Activated T-helper 1 cell treated with anti-CD3 and anti-CD28 coated beads, Interleukin-2, amount 50 U/mL, for 16 hours (primary cell): ENCODE measurements at places on chromosomes 2 and 18.

DNA sequence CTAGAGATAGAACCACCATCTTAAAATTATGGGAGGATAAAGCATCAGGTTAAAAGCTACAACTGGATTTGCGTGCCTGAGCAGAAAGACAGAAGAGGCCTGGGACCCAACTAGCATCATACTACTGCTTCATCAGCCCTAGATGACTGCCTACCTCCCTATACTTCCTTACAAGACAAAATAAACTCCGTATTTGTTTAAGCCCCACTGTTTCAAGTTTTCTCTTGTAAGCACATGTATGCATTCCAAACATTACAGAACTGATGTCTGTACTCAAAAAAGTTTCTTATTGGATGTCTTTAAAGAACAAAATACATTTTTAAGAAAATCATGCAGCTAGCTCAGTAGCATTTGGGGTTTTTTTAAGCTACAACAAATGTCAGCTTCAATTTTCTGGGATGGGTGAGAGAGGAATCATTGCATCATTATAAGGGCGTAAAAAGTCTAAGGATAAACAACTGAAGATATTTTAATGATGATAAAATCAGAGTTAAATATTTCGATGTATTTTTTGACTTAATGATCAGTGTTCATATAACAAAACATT lies 213.1 kb downstream of the EXOC6B start:
- DNase-seq = no peak

DNA sequence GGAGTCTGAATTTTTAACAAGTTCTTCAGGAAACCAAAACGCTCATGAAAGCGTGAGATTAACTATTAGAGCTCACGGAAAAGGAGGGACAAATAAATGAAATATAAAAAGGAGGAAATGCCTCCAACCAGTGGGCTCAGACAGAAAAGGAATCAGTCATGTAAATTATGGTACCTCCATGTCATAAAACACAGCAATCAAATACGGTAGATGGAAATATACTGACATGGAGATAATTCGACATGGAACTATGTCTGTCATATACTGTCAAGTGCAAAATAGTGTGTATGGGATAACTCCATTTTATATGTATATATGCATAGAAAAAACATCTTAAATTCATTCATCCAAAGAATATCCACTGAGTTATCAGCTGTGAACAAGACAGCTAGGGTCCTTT lies 25.9 kb upstream of the CTLA4 start:
- no peak for DNase-seq

DNA sequence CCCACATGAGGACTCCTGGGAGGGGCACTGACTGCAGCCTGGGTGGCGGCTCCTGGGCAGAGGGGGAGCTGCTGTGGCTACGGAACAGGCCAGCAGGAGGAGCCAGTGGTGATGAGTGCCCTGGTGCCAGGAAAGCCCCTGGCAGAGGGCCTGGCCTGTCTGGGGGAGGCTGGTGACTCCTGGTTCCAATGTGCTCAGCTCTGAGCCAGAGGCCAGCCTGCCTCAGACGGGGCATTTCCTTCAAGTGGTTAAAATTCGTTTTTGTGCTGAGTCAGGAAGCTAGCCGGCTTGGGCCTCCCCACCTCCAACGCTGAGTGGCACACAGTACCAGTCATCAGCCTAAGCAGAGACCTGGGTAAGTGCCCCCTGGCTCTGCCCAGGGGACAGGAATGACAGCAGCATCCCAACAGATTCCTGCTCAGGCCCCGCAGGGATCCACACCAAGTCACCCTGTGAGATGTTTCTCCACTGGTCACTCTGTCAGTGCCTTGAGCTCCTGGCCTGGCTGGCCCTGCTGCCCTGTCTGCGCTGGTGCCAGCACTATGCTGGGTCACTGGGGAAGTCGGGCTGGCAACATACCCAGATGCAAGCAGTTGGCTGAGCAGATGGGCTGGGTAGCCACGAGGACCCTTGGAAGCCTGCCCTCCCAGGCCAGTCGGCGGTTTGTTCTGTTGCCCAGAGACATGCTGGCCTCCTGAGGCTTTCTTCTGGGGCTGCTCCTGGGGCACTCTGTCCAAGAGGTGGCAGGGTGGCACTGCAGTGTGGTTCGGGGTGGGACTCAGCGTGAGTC lies 7.1 kb upstream of the KLF11 start:
- DNase-seq = no peak

DNA sequence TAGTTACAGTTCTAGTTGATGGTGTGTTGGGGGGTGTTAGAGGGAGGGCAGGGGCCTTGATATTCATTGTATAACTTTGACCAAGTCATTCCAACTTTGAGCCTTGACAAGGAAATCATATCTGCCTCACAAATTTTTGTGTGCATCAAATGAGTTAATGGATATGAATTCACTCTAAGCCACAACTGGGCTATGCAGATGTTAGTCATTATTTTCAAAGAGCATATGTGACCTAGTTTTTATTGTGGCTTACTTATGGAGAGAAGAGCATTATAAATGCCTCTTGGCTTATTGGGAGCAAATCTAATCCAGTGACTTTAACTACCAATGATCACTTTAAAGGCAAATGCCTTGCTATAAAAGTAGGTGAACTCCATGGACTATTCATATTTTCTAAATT lies 250.2 kb downstream of the LPIN1 start:
- no peak for DNase-seq

GRCh38 chr2:128409326-128410034 lies 90.8 kb upstream of the HS6ST1 start:
- DNase-seq = no peak

DNA sequence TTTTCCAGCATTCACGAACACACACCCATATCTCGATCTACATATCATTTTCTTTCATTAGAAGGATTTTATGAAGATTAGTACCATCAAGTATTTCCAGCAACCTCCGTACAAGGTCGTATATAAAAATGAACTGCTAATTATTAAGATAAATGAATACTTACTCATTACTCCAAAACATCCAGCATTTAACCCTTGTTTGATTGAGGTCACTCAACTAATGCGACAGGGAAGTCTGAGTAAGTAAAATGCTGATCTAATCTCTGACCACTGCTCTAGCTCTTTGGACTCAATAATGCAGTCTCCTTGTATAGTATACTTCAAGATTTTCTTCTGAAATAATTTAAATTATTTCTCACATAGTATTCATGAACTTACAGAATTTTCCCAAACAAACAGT lies 2.0 kb downstream of the ABHD3 start:
- no peak for DNase-seq

DNA sequence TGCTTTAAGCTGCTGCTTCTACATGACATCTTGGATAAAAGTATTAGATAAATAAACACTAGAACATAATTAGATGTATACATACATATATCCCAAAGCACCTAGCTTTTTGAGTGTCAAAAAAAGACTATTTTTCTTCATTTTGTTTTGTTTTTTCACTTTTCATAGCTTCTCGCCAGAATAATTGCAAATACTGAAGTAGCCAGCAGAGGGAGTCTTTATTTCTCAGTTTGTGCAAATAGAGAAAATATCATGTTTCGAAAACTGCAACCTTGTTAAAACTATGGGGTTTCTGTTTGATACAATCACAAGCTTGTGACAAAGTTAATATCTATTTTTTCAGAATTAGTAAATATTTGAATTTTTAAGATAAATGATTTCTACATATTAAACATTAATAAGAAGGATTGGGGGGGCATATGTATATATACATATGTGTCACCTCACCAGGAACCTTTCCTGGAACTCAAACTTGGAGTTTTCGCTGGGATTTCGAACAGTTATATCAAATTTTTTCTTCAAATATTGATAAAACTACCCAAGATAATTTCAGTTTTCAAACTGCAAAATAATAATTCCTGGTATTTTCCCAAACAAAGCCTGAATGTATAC lies 61.0 kb downstream of the GRB14 start:
- DNase-seq = no peak

- no peak for DNase-seq
Observed at GRCh38 chr18:22742409-22742808, 190.7 kb upstream of the RBBP8 start.

DNA sequence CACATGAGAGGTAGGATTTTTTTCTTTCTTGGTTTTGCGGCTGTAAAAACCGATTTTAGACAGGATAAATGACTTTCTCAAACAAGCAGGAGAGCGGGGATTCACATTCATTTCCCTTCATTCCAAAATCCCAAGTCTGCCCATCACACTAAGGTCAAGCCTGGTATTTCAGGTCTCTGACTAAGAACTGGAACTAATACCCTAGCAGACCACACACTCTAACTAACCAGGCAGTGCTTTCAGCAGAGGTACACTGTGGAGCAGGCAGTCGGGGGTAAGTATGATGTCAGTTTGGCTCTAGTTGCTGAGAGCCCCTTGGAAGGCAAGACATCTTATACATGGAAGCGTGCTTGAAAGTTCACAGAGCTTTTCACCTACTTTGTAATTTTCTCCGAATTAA lies 128.1 kb upstream of the LHCGR start:
- no peak for DNase-seq

GRCh38 chr2:208256192-208256782 lies 1.4 kb upstream of the IDH1 start:
- DNase-seq = no peak

DNA sequence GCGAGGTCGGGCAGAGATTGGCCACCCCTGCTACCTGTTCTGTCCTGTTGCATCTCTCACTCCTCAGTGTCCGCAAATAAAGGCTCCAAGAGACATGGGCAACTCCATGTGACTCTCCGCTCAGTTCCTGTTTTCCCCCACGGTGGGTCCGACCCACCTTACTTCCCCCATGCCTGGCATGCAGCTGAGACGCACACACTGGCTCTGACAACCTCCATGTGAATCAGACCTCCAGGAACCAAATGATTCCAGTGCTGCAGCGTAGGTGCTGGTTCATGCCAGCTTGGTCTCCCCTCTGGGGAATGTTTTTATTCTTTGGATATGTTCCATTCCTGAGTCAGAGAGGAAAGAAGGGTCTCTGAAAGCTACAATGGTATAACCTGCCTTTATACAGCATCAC lies 221.5 kb downstream of the SH3RF3 start:
- no peak for DNase-seq

- no peak for DNase-seq
Observed at GRCh38 chr2:9535177-9535576, 20.5 kb downstream of the ADAM17 start.

DNA sequence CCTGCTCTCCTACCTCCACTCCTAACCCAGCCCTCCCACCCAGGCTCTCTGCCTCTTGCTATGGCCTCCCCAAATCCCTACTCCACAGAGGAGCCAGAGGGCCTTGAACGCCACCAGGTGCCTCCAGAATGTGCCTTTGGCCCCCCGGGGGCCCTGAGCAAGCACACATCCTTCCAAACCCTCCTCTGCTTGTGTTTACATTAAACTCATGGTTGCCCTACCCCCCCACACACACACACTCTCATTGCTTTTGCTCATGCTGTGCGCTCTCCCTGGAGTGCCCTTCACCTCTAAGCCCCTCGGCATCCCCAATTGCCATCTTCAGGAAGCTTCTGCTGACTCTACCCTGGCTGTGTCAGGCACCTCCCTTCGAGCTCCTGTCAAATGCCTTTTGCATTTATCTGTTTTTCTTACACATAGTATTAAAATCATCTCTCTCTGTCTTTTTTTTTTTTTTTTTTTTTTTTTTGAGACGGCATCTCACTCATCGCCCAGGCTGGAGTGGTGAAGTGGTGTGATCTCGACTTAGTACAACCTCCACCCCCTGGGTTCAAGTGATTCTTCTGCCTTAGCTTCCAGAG lies 16.3 kb upstream of the TET3 start:
- no peak for DNase-seq

DNA sequence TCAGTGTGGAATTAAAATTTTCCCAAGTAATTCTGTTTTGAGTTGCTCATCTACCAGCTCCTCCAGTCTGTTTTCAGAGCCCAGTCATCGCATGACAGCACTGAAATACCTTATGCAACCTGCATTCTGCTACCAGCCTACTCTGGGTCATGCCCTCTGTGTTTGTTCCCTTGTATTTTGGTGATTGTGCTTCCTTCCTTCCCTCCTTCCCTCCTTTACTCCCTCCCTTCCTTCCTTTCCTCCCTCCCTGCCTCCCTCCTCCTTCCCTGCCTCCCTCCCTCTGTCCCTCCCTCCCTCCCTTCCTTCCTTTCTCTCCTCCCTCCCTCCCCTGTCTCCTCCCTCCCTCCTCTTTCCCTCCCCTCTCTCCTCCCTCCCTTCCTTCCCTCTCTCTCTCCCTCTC lies 289.6 kb downstream of the CDH2 start:
- DNase-seq = no peak

DNA sequence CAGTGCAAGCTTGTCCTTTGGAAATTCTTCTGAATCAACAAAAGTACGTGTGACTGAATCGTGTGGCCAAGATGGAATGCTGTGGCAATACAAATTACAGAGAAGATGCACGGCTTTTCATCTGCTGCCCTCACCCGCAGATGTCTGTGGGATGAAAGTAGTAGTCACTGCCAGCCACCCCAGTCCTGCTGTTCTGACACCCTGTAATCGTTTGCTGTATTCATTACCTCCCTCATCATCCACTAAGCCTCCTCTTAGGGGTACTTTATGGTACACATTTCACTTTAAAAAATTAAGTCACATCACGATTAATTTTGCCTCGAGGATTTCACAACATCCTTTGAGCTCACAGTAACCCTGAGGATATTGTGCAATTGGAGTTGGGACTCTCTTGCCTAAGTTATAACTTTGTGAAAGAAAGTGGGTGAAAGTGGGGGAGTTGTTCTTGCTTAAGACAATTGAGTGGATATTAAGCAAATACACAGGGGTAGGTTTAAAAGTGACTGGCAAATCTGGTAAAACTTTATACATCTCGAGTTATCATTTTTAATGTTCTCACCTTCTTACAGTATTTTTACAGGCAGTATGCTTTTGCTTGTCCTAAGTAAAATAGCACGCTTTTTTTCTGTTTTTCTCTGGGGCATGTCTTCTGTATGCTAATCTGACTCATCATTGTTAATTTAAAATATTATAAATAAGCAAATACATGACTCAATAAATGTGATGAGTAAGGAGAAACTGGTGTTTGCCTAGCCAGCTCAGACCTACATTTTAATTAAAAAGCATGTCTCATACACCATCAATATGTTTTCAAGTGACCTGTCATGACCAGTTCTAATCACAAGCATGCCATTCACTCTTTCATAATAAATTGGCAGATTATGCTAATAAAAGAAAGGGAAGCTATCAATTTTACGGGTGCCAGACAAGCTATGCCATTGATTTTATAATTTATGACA lies 680.9 kb downstream of the IRS1 start:
- DNase-seq = no peak

- DNase-seq = no peak
Observed at GRCh38 chr2:177547122-177547521, 154.5 kb downstream of the AGPS start.

GRCh38 chr2:24507549-24507948 lies 16.5 kb downstream of the NCOA1 start:
- no peak for DNase-seq

- DNase-seq = no peak
Observed at GRCh38 chr18:58947136-58947732, 82.6 kb downstream of the ZNF532 start.

DNA sequence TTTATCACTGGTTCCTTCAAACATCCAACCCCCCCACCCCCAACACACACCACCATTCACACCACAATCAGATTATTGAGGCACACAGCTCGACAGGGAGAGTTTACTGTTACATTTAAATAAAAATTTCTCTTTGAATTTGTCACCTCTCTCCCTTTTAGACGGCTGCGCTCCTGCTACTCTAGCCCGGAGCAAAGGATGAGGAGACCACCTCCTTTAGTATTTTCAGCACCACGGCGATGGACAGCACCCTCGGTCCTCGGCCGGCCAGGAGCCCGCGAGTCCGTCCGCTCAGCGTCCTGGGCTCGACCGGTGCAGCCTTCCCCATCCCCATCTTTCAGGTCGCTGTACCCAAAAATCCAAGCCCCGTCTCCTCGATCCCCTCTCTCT lies 892 bp downstream of the CELF4 start:
- DNase-seq = no peak

- DNase-seq = no peak
Observed at GRCh38 chr18:55240978-55241377, 281.7 kb upstream of the CCDC68 start.
